ENCODE measurements at places on chromosomes 5 and 9. TPM values are rescaled to one million over a fixed set of nuclear protein-coding genes. Genes with fewer than 3 reads are reported as not detected.

The SERF1A gene
- 5.0 TPM for total RNA-seq

The FBLL1 gene
- total RNA-seq: not detected

The NSA2 gene
- 50.9 TPM for total RNA-seq

GRCh38 chr5:147346006-147346561, 111.3 kb downstream of the STK32A start:
- H3K27me3 ChIP-seq: no peaks in the 10 kb centered on the region
- H3K36me3 ChIP-seq: peaks cover 3% of the 10 kb centered on the region
- no peak overlapping the region for H3K27ac ChIP-seq
- H3K4me3 ChIP-seq: no peak overlapping the region
- no peak for DNase-seq
- no peaks in the 10 kb centered on the region for H3K4me1 ChIP-seq

DNA sequence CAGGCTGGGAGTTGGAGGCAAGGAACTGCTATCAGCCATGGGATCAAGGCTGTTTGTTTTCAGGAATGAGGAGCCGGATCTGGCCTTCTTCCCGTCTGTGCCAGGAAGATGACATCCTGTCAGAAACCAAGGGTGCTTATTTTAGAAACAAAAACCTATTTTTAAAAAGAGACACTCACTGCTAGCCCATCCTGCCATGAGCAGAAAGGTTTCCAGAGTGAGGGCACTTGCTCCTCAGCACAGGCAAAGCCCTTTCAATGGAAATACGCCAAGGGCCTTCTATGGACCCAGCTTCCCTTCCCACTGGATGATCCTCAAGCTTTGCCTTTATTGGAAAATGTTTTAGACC, 132.6 kb upstream of the FSTL4 start:
- H3K36me3 ChIP-seq: no peaks in the 10 kb centered on the region
- DNase-seq: no peak
- no peak overlapping the region for H3K4me3 ChIP-seq
- no peaks in the 10 kb centered on the region for H3K27me3 ChIP-seq

- DNase-seq: peak; percentile 20
- no peaks in the 10 kb centered on the region for H3K4me1 ChIP-seq
- no peaks in the 10 kb centered on the region for H3K27me3 ChIP-seq
- no peaks in the 10 kb centered on the region for H3K36me3 ChIP-seq
Observed at GRCh38 chr9:79667120-79667519, 95.4 kb downstream of the TLE4 start.

DNA sequence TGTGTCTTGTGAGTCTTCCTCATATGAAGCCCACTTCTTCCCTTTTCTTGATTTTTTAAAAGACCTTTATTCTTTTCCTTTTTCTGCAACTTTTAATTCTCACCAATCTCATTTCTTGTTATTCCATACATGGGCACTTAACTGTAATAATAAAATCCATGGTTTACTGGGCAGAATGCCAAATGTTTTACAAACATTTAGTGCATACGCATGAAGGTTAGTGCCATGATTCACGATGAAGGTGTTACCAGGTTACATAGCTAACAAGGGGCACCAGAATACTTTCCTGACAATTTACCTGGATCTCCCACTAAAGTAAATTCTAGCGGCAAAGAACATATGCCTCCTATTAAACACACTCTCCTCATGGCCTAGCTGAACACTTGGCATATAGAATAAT, 28.5 kb downstream of the MAN2A1 start:
- H3K36me3 ChIP-seq: peaks cover 5% of the 10 kb centered on the region
- H3K4me3 ChIP-seq: no peak overlapping the region
- H3K27me3 ChIP-seq: no peaks in the 10 kb centered on the region
- no peak for DNase-seq
- H3K27ac ChIP-seq: no peak overlapping the region

- peak; percentile 88 for DNase-seq
- no peaks in the 10 kb centered on the region for H3K27me3 ChIP-seq
- peaks cover 2% of the 10 kb centered on the region for H3K4me1 ChIP-seq
- H3K27ac ChIP-seq: no peak overlapping the region
- H3K36me3 ChIP-seq: no peaks in the 10 kb centered on the region
Observed at GRCh38 chr5:96434201-96434645, 1.2 kb upstream of the PCSK1 start.

DNA sequence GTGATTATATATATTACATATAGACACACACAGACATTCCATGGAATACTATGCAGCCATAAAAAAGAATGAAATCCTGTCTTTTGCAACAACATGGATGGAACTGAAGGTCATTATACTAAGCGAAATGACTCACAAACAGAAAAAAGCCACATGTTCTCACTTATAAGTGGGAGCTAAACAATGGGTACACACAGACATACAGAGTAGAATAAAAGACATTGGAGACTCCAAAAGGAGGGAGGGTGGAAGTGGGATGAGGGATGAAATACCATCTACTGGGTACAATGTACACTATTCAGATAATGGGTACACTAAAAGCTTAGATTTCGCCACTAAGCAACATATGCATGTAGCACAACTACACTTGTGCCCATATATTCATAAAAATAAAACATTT, 170.0 kb upstream of the RGMB start:
- H3K36me3 ChIP-seq: no peaks in the 10 kb centered on the region
- no peaks in the 10 kb centered on the region for H3K27me3 ChIP-seq
- H3K27ac ChIP-seq: no peak overlapping the region
- no peak for DNase-seq
- H3K4me1 ChIP-seq: no peaks in the 10 kb centered on the region
- no peak overlapping the region for H3K4me3 ChIP-seq
